Hepatocyte (in vitro differentiated cells): ENCODE measurements at places on chromosomes 1 and 21.

- DNase-seq = no peak
Observed at GRCh38 chr1:30732277-30732996, 9.1 kb upstream of the MATN1 start.

GRCh38 chr1:164601399-164602100 lies 42.6 kb downstream of the PBX1 start:
- DNase-seq = no peak

- DNase-seq = no peak
Observed at GRCh38 chr1:91804546-91805023, 81.4 kb downstream of the TGFBR3 start.

GRCh38 chr1:33180226-33180910 lies 1.5 kb downstream of the TRIM62 start:
- no peak for DNase-seq

GRCh38 chr21:37821092-37821491 lies 95.2 kb downstream of the KCNJ6 start:
- DNase-seq = no peak
